Gastrocnemius medialis (tissue), 4 donors: ENCODE measurements at places on chromosomes 2 and 18. TPM values are rescaled to one million over a fixed set of nuclear protein-coding genes. Genes with fewer than 3 reads are reported as not detected.
A peak's percentile ranks its signal among the peaks of the same experiment; 100 is the strongest.

DNA sequence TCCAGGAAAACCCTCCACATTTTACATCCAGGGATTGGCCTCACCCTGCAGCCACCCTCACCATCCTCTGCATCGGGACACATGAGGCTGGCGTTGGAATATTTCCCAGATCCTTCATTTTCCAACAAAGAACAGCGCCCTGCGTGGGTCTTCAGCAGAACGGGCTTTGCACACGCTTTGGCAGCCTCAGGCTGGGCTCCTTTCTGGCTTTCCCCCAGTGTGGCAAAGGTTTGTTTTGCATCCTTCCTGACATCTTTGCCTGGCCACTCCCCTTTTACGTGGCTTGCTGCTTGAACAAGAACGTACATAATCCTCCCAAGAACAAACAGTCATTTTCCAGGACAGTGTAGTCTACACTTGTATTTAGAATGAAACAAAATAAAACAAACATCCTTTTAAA is 25.6 kb upstream of the GREB1 start:
- no peak overlapping the region for H3K27ac ChIP-seq
- no peak overlapping the region for H3K4me3 ChIP-seq
- no peaks in the 10 kb centered on the region for H3K27me3 ChIP-seq
- no peak for DNase-seq
- H3K36me3 ChIP-seq: no peaks in the 10 kb centered on the region
- no peaks in the 10 kb centered on the region for H3K4me1 ChIP-seq

The C2orf92 gene
- not detected for total RNA-seq

DNA sequence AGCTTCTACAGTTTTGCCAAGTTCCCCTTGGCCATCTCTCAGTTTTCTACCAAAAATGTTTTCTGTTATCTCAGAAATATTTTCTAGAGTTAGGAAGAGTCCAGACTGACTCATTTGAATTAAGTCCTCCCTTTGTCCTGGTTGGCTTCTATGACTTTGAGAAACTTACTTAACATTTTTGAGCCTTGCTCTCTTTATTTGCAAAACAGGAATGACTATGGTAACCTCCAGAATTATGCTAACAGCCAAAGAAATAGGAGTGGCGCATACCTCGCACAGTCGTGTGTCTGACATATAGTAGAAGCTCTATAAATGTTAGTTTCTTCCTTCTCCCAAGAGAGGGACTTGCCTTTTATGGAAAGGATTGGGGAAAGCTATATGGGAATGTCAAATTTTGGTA is 841.1 kb downstream of the TSN start:
- no peaks in the 10 kb centered on the region for H3K36me3 ChIP-seq
- H3K27me3 ChIP-seq: no peaks in the 10 kb centered on the region
- H3K4me3 ChIP-seq: no peak overlapping the region
- no peak overlapping the region for H3K27ac ChIP-seq

- DNase-seq: no peak
- no peaks in the 10 kb centered on the region for H3K36me3 ChIP-seq
- no peaks in the 10 kb centered on the region for H3K27me3 ChIP-seq
- H3K4me3 ChIP-seq: no peak overlapping the region
- H3K27ac ChIP-seq: no peak overlapping the region
Measured at GRCh38 chr2:38474021-38474456, 97.0 kb upstream of the ATL2 start.

- no peaks in the 10 kb centered on the region for H3K36me3 ChIP-seq
- H3K4me1 ChIP-seq: no peaks in the 10 kb centered on the region
- H3K27me3 ChIP-seq: no peaks in the 10 kb centered on the region
- DNase-seq: no peak
- no peak overlapping the region for H3K4me3 ChIP-seq
Measured at GRCh38 chr2:107466241-107466640, 360.5 kb upstream of the RGPD4 start.

GRCh38 chr2:28276076-28276618 is 116.5 kb upstream of the FOSL2 start:
- H3K4me3 ChIP-seq: no peak overlapping the region
- H3K4me1 ChIP-seq: peaks cover 41% of the 10 kb centered on the region
- no peaks in the 10 kb centered on the region for H3K27me3 ChIP-seq
- H3K27ac ChIP-seq: peak overlapping the region; percentile 70

DNA sequence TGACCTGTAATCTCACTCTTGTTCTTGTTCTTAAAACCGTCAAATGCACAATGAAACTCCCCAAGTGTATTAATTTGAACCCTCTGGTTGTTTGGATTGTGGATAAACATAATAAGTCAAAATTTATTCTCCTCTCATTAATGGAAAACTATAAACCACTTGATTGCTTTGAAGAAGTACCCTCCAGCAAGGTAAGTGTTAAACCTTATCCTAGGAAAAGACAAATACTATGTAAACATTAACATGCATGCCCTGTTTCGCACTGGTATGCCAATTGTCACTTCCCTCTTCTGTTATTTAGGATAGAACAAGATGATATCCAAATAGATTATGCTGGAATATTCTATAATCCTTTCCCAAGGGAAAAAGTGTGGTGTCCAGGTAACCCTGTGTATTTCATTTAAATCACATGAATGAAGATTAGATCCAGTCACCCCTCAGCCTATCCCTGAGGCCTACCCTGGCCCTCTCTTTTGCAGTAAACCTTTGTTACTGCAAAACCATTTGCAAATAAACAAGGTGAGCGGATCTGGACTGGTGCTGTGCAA is 1.3 kb downstream of the ADI1 start:
- no peaks in the 10 kb centered on the region for H3K27me3 ChIP-seq
- H3K4me3 ChIP-seq: peak overlapping the region; percentile 88
- no peak for DNase-seq
- H3K4me1 ChIP-seq: peaks cover 24% of the 10 kb centered on the region

The CRYBA2 gene
- not detected for total RNA-seq

DNA sequence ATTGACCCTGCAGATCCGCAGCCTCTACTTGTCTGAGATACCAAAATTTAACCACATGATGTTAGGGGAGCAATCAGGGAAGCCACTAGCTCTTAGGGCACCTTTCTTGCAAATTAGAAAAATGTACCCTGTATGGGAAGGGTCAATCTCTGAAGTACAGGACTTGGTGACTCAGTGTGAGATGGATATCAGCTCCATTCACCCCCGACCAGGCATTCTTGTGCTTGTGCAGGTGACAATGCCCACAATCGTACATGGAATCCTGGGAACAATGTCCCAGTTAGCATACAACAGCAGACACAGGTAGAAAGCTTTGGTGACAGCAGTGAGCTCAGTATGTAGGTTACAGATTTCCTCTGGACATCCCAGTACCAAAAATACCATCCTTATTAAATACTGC is 137.7 kb upstream of the ITGB6 start:
- no peak overlapping the region for H3K27ac ChIP-seq
- peaks cover 50% of the 10 kb centered on the region for H3K4me1 ChIP-seq
- H3K36me3 ChIP-seq: no peaks in the 10 kb centered on the region
- no peak for DNase-seq

GRCh38 chr2:170227507-170227947 is 49.6 kb downstream of the MYO3B start:
- H3K4me1 ChIP-seq: no peaks in the 10 kb centered on the region
- no peaks in the 10 kb centered on the region for H3K36me3 ChIP-seq
- H3K4me3 ChIP-seq: no peak overlapping the region
- H3K27me3 ChIP-seq: no peaks in the 10 kb centered on the region
- DNase-seq: no peak
- H3K27ac ChIP-seq: no peak overlapping the region

DNA sequence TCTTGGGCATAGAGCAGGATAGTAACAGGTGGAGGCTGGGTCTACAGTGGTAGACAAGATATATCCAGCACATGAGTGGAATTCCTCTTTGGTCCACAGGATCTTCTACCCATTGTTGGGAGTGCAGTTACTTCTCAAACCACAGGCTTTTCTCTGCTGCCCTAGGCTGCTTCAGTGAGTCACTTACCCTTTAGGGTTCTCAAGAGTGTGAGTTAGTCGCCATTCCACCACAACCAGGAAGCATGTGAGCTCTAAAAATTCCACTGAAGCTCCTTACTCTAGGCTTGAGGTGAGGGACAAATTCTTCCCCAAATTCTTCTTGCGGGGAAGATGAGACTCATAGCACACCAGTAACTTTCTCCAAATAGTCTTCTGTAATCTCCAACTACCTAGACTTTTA is 189.4 kb downstream of the PLCL1 start:
- no peaks in the 10 kb centered on the region for H3K36me3 ChIP-seq
- no peak overlapping the region for H3K27ac ChIP-seq
- H3K4me3 ChIP-seq: no peak overlapping the region

DNA sequence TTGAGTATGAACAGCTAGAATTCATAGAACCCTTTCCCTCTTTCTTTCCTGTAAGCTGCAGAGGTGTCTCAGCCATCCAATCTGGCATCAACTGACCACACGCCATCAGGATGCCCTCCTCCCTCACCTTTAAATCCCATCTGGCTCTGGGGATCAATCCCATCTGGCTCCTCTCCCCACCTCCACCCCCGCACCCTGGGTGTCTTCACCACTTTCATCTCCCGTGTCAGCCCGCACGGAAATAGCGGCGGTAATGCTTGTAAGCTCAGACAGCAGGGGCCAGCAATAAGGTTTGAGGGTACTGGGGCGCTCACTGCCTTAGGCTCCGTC is 508 bp upstream of the TUBA4B start:
- H3K36me3 ChIP-seq: no peaks in the 10 kb centered on the region
- H3K27ac ChIP-seq: peak overlapping the region; percentile 98
- H3K27me3 ChIP-seq: no peaks in the 10 kb centered on the region
- peak overlapping the region; percentile 68 for H3K4me3 ChIP-seq
